ENCODE measurements at places on chromosomes 6 and 20.

DNA sequence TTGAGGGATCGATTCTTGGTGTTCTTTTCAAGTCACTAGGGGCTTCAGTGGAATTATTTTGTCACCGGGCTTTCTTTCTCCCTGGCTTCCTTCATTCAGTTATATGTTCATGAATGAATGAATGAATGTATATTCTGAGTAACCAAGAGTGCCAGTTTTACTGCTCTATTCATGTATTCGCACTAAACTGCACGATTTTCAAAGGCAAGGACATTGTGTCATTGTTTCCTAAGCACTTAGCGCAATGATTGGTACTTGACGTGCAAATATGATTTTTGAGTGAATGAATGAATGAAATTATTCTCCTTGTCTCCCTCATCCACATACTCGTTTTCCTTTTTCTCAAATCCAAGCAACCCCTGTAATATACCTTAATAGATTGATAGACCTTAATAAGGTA is 822 bp downstream of the AFG1L start:
- DNase-seq, result no peak

DNA sequence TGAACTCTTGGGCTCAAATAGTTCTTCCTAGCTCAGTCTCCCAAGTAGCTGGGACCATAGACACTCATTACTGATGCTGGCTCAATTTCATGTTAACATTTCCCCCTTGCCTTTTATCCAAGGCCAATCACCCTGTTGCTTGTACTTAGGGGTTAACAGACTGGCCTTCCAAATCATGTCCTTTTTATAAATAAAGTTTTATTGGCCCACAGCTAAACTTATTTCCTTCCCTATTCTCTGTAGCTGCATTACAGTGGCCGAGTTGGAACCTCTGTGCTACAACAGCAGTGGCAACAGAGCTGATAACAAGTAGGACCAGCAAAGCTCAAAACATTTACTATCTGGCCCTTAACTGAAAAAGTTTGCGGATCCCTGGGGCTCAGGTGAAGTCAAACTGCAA is 109.8 kb downstream of the ZFP64 start:
- no peak for DNase-seq

GRCh38 chr6:107720717-107721116 is 103.4 kb downstream of the SCML4 start:
- no peak for DNase-seq

DNA sequence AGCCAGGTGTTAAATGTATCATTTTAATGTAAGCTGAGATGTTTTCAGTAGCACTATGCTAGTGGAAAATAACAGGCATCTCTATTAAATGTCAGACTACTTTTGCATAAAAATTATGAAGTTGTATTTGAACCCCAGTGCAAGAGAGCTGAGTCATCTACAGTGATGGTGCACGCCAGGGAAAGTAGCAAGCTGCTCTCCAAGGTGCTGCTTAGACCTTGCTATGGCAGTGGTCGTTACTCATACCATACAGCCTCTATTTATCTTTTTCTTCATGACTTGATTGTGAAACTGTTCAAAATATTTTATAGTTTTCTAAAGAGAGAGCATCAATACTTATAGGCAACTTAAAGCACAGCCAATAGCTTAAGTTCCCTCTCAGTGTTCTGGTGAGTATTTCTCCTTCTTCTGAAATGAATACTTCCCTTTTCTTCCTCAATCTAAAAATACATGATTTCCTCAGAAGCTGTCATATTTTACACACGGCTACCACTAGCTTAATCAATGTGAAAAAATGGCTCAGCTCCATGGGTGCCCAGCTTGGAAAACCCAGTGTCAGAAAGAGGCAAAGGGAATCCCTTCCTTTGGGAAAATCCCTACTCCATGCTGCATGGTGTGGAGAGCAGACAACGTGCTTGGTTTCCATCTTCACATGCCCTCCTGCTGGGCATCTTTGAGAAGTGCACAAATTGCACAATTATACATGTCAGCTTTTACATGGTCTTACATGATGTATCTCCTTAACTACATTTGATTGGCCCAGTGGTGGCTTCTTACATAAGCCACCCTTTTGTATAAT is 105.6 kb downstream of the ELOVL4 start:
- DNase-seq, result no peak

DNA sequence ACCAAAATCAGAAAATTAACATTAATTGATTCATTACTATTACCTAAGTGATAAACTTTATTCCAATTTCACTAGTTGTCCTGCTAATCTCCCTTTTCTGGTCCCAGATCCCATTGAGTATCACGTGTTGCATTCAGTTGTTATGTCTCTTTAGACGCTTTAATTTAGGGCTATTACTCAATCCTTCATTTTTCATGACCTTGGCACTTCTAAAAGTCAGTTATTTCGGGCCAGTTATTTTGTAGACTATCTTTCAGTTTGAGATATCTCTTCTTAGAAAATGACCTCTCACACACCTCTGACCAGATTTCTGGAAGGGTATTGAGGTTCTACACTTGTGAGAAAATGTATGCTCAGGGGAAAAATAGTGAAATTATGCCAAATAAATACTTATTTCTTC is 34.0 kb upstream of the TASP1 start:
- no peak for DNase-seq

DNA sequence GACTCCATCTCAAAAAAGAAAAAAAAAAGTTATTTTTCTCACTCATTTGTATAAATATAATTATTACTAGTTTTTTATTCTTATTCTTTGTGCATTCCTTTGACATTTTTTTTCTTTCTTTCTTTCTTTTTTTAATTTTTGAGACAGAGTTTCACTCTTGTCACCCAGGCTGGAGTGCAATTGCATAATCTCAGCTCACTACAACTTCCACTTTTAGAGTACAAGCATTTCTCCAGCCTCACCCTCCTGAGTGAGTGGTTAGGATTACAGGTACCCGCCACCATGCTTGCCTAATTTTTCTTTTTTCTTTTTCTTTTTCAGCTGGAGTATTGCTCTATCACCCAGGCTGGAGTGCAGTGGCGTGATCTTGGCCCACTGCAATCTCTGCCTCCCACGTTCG is 51.4 kb upstream of the JARID2 start:
- DNase-seq, result no peak
